Suppressor macrophage treated with lipopolysaccharide for 4 hours (primary cell): ENCODE measurements at places on chromosomes 1 and 21.

DNA sequence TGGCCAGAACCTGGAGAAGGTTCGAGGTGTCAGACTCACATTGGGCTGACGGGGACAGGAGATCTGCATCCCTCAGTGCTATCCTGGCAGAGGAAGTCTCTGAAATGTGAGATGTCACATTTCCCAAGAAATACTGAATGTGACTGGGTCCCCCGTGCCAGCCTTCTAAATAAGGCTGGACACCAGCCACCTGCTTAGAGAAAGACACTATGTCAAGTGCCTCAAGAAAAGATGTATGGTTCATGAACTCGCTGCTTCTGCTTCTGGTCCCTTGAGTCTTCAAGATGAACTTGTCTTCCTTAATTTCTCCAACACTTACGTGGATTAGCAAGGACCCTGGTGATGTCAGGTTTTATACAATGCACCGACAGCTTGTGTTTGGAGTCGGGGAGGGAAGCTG lies 42.1 kb upstream of the FHAD1 start:
- no peak for DNase-seq

- no peak for DNase-seq
Observed at GRCh38 chr21:44657635-44658540, at the start of gene KRTAP12-3. TSS of gene KRTAP12-3 (plus strand) at chr21:44657932. CDS start at chr21:44657980, 48 bp downstream.

GRCh38 chr1:207848234-207848633 lies 62.7 kb downstream of the CD34 start:
- DNase-seq: peak; percentile 96

GRCh38 chr1:167599957-167600581 lies 30.0 kb upstream of the RCSD1 start:
- DNase-seq: peak; percentile 87

GRCh38 chr1:21944733-21945073 lies 7.6 kb upstream of the HSPG2 start:
- no peak for DNase-seq

DNA sequence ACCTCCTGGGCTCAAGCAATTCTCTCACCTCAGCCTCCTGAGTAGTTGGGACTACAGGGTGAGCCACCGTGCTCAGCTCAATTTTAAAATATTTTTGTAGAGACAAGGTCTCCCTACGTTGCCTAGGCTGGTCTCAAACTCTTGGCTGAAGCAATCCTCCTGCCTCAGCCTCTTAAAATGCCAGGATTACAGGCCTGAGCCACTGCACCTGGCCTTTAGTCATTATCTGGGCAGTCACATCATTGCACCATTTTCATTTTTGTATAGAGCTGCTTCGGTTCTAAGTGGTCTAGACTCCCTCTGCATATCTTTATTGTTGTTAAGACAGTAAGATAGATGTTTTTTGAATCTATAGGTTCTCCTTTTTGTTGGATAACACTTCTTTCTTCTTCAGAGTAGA lies 39.9 kb downstream of the ATF3 start:
- DNase-seq: no peak

DNA sequence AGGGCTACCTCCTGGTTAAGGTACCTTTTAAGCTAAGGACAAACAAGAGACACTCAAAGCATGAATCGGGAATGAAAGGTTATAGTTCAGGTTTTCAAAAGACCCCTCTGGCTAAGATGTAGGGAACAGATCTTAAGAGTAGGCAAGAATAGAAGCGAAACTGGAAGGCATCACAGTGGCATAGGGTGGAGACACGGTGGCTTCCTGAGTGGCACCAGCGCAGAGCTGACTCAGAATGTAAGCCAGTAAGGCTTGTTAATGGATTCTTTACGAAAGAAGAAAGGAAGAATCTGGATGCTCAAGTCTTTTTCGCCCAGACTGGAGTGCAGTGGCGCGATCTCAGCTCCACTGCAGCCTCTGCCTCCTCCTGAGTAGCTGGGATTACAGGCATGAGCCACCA lies 21.2 kb downstream of the PADI6 start:
- peak; percentile 78 for DNase-seq

DNA sequence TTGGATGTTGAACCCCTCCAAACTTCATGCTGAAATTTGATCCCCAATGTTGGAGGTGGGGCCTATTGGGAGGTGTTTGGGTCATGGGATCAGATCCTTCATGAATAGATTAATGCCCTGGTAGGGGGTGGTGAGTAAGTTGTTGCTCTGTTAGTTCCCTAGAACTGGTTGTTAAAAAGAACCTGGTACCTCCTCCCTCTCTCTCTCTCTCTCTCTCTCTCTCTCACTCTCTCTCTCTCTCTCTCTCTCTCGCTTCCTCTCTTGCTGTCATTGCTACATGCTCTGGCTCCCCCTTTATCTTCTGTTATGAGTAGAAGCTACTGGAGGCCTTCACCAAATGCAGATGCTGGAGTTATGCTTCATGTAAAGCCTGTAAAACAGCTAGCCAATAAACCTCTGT lies 498.2 kb upstream of the NR5A2 start:
- DNase-seq: no peak

- peak; percentile 85 for DNase-seq
Observed at GRCh38 chr1:30982937-30983336, 74.4 kb upstream of the SDC3 start.

DNA sequence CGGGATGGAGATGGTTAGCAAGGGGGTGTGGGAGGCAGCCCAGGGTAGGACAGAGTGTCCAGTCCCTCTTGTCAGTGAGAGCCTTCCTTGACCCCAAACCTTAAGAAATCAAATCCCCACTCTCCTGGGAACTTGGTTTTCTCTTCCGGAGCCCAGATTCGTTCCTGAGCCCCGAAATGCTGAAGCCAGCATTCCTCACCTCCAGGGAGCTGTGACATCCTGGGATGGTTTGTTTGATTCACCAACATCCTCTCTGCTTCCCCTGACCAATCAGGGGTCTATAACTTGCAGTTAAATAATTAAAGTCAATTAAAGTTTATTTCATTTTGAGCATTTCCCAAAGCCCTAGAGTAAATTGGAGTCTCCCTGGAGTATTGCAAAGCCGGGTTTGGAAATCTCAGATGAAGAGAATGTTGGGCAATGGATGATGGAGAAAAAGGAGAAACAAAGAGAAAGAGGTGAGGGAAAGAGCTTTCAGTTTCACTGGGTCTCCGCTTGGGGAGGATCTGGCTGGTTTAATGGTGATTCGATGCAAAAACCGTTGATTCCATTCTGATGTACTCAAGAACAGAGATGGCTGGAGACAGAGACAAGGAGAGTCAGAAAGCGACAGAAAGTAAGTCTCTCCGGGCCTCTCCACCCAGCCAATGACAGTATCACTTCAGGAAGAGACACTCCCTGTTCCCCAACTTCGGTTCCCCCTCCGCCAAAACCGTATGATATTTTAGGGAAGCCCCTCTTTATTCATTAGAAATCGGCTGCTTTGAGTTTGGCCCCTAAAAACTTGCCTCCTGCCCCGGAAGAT lies 12.8 kb upstream of the ALX3 start:
- DNase-seq: peak; percentile 63

DNA sequence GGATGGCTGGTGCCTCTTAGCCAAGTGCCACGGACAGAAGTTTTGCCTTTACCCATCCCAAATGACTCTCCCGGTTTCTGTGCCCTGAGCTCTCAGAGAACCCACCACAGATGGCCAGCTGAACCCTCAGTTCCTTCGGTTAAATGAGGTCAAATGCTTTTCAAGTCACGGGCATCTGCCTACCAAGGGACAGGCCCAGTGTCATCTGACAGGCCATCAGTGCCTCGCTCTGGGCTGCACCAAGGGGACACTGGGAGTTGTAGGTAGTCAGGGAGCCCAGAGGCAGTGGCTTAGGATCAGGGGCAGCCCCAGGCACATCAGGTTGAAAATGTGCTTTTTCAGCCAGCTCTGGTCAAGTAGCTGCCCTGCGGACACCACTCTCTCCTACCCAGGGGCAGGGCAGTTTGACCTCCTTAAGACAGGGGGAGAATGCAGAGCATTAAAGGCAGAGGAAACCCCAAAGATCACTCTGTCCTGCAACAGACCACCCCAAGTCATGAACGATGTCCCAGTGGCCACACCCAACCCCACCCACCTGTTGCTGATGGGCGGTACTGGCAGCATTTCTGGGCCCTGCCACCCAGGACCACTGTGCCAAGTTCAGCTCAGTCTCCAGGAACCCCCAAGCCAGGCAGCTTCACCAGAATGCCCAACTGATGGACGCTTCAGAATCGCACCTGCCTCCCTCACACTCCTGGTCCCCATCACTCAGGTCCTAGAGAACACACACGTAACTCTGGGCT lies 60.7 kb downstream of the CASZ1 start:
- DNase-seq: no peak

DNA sequence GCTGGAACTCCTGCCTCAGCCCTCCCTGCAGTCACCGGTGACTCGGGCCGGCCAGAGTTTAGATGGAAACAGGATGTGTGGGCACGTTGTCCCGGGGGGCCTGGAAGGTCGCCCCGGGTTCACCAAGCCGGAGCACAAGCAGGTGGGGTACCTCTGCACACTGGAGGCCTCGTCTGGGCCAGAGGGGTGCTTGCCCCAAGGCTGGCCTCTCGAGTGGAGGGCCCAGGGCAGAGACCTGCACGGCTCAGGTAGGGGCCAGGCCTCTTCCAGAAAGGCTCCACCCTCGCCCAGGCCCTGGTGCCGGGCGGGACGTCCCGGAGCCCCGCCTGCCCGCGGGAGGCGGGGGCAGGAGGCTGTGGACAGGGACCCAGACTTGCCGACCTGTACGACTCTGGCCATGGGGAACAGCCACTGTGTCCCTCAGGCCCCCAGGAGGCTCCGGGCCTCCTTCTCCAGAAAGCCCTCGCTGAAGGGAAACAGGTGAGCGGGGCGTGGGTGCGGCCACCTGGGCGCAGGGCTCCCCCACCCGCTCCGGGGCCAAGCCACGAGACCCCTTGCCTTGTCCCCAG lies at the start of gene PLEKHN1:
PLEKHN1 (plus strand) TSS at position 348 of the 569 bp plus-strand sequence; CDS start at position 398, 50 bp downstream.
- peak; percentile 28 for DNase-seq

- DNase-seq: peak; percentile 63
Observed at GRCh38 chr21:36589352-36589971, 109.5 kb upstream of the SIM2 start.

DNA sequence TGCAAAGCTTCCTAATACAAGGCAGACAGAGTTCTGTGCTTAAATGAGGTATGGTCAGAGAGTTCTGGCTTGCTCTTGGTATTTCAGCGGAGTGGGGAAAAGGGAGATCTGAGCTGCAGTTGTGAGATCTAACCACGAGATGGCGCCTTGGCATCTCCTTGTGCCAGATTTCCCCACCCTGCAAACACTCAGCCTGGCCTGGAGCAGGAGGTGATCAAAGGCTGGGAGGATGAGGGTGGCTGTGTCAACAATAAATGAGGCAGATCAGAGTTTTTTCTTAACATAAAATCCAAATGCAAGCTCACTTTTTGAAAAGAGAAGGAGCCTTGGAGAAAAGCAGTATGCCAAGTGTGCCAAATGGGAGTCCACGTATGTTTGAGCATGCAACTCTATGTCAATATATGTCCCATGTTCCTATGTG lies 4.1 kb upstream of the TFAP2E start:
- DNase-seq: peak; percentile 72

- no peak for DNase-seq
Observed at GRCh38 chr1:19250629-19251304, 557 bp downstream of the EMC1 start.

DNA sequence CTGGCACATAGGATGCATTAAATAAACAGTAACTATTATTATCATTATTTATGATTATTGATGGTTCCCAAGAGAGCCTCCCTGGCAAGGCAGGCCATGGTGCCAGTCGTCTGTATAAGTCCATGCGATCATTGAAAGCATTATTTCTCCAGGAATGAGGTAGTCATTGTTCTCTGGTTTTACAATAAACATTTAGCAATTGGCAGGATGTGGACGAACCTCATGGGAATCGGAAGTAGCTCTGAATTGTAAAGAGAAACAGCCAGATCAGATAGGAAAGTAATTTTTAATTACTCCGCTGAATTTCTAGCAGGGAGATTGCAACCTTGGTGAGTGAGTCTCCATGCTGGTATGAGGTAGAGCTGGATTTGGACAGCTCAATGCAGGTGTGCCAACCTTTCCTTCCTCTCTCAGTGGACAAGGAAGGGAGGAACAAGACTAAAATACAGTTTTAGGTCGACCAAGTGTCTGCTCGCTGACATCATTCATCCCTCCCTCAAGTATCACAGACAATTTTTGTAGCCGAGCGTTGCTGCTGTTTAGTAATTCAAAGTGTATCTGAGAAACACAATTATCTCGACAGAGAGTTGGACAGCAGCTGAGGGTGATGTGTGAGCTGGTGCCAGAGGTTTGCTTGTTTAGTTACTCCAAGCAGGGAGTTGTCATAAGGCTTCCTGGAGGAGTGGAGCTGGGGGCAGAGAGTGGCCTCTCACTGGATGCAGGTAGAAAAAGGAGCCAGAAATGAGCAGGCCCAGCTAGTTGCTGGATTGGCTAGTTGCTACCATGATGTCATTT lies 250.8 kb downstream of the KCNJ6 start:
- no peak for DNase-seq

- no peak for DNase-seq
Observed at GRCh38 chr1:203283597-203283996, 21.7 kb upstream of the BTG2 start.

GRCh38 chr1:232271991-232272589 lies 357.8 kb downstream of the SIPA1L2 start:
- DNase-seq: no peak

- DNase-seq: no peak
Observed at GRCh38 chr1:155759966-155760630, 71.2 kb downstream of the DAP3 start.

- DNase-seq: no peak
Observed at GRCh38 chr1:95049935-95050334, 22.8 kb downstream of the ALG14 start.

DNA sequence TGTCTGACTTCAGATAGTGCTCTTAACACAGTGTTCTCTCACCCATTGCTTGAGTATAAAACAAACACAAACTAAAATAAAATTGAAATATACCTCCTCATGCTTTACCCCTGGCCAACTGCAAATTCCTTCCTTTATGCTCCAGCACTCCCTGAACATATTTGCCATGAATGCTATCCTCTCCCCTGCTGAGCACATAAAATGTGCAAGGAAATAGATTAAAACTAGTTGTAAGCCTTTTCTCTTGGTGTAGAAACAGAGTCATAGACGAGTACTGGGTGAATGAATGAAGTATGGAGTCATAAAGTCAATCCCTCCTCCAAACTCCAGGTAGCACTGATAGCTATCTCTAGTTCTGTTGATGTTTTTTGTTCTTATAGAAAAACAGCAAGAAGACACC lies 2.6 kb downstream of the GPR161 start:
- no peak for DNase-seq

DNA sequence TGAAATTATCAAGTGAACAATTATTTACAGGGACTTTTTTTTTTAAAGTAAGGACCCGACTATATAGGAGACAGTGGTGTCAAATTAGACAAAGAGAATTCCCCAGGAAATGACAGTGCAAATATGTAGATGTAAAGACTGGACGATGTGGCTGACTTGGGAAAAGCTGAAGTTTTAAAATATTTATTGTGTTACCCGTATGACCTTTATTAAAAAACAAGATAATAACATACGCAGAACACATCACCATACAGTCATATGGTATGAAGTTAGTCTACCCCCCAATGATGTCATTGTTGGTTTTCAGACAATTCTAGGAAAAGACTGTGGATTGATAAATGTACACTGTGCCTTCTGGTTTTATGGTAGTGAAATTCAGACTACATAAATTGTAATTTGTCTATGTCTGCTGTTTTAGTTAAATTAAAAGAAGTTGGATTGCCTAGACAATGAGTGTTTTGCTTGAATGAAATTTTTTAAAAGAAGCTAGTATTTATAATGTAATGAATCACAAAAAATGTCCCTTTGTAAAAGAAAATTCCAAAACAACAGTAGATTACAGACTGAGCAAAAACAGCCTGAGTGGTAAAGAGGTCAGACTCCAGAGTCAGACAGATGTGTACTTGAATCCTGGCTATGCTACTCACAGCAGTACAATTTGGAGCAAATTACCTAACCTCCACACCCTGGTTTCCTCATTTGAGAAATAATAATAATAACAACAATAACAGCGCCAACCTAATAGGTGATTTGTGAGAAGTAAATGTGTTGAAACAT lies 15.5 kb upstream of the PDC start:
- DNase-seq: peak; percentile 12

GRCh38 chr1:93441589-93441988 lies 6.3 kb upstream of the FNBP1L start:
- DNase-seq: no peak
